ENCODE measurements at places on chromosomes 2 and 18.

GRCh38 chr18:73733376-73733775 lies 414.3 kb downstream of the FBXO15 start:
- no peak for DNase-seq

DNA sequence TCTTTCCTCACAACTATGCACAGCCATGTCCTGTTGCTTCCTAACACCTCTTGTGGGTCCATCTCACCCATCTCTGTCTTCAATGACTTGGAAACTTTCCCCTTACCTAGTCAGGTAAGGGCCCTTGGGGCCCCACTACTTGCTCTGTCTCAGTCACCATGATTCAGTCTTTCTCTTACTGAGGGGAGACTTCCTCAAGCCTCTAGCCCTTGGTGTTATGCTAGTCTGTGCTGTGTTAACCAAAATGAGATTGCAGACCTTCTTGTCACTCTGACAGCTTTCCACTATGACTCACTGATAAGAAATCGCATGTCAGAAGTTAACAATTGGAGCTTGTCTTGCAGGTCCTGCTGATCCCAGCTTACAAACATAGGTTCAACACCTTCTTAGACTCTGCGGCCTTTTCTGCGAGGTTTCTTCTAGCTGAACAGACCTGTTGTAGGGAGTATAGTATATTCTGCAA lies 65.3 kb downstream of the WDR75 start:
- no peak for DNase-seq

DNA sequence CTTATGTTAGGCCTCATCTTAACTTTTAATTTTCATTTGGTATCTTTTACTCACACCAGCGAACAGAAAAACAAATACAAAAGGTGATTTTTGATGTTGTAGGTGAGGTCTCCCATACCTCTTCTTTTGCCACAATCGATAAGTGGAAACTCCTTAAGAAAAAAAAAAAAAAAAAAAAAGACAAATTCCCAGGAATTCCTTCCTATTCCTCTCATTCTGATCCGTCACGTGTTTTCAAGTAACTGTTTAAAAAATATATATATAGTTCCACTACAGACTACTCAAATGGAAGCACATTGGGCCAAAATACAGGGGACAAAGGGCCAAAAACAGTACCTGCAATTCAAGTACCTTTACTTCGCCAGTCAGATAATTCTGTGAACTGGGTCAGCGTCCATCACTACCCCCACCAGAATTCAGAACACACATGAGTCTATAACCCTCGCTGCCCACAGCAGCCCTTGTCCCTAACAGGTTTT lies 16.5 kb downstream of the NMUR1 start:
- DNase-seq, result no peak

- no peak for DNase-seq
These were observed 401.6 kb downstream of the XIRP2 start for GRCh38 chr2:167289651-167290410.

DNA sequence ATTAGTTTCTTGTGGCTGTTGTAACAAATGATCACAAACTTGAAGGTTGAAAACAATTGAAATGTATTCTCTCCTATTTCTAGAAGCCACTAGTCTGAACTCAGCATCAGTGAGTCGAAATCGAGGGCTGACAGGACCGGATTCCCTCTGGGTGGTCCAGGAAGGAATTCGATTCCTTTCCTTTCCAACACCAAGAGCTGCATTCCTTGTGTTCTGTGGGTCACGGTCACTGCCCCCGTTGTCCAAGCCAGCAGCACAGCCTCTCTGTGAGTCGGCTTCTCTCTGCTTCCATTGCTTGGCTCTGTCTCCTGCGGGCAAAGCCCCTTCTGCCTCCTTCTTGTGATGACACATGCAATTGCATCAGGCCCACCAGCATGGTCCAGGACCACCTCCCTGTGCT lies 67.3 kb downstream of the SMIM21 start:
- no peak for DNase-seq

DNA sequence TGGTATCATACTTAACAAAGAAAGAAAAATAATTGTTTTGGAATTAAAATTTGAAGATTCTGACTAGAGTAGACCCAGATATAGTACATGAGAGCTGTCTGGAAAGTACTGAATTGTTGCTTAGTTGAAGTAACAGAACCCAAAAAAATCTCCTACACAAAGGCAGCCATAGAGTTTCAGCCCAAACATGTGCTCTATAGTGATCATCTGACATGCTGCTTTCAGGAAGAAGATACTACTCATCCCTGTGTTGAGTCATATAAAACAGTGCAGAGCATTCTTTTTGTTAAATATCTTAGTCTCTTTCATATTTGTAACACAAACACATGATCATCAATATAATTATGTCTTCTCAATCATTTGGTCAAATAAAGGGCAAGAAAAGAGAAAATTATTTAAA lies 84.8 kb upstream of the PTPRM start:
- DNase-seq, result no peak

- DNase-seq, result peak; percentile 64
These were observed 73.4 kb downstream of the INPP4A start for GRCh38 chr2:98518101-98518500.

DNA sequence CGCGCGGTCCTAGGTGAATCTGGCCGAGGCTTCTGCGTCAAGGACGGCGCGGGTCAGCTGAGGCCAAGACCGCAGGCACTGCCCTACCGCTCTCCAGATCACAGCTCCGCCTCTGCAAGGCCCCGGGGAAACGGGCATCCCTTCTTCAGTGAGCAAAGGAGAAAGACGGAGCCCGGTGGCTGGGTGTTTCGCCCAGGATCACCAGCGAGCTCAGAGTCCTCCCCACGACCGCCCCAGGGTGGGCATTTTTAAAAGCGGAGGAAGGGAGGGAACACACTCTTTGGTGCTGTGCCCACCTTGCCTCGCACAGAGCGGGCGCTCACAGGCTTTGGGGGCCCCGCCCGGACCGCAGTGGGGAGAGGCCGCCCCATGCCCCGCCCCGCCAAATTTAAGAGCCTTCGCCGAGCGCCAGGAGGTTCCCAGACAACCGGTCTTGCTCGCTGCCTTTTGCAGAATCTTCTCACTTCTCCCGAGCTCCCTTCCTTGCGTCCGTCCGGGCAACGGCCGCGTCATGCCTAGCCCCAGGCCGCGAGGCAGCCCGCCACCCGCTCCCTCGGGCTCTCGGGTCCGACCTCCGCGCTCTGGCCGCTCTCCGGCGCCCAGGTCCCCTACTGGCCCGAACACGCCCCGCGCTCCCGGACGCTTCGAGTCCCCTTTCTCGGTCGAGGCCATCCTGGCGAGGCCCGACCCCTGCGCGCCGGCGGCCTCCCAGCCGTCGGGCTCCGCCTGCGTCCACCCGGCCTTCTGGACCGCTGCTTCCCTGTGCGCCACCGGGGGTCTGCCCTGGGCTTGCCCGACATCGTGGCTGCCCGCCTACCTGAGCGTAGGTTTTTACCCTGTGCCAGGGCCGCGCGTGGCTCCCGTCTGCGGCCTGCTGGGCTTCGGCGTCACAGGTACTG lies at the start of gene NOTO:
NOTO (plus strand) TSS at position 419 of the 899 bp plus-strand sequence; CDS start at position 512, 93 bp downstream.
- no peak for DNase-seq
